ENCODE measurements at places on chromosomes 7 and 10. TPM values are rescaled to one million over a fixed set of nuclear protein-coding genes. Genes with fewer than 3 reads are reported as not detected.

- no peak for DNase-seq
These were observed 55.9 kb downstream of the RNLS start for GRCh38 chr10:88527245-88527644.

Gene MKX
- not detected for total RNA-seq

DNA sequence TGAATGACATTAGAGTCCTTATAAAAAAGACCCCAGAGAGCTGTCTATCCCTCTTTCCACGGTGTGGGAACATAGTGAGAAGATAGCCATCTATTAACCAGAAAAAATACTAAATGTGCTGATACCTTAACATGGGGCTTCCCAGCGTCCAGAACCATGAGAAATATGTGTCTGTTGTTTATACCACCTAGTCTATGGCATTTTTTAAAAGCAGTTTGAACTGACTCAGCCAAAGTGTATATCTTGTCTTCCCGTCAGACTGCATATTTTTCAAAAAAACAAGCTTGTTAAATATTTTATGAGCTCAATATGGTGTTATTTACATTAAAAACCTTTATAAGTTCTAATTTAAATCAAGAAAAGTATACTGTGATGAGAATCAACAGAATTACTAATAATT is 255.3 kb downstream of the HGF start:
- no peak for DNase-seq

DNA sequence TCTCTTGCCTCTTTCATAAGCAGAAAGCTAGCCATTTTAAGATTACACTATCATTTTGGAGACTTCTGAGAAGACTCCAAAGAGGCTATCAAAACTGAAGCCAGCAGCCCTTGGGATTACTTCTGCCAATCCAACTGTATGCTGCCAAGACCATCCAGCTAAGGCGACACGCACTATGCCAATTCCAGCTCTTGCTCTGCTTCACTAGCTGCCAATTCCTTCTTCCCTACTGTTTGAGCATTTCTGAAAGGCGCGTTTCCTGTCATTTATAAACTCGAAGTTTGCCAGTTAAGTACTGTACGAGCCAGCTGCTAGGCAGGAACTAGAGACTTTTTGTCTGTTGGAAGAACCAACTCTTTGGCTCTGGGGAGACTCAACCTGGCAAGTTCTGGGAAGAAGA is 36.5 kb downstream of the MALSU1 start:
- peak; percentile 60 for DNase-seq

Gene BUB3
- total RNA-seq = 148 TPM

Data from dermis microvascular lymphatic vessel endothelial cell (primary cell).